Endothelial cell (in vitro differentiated cells): ENCODE measurements at places on chromosomes 5 and 9.

GRCh38 chr9:125929846-125930245 lies 182.7 kb downstream of the PBX3 start:
- H3K4me3 ChIP-seq: no peak overlapping the region
- no peaks in the 10 kb centered on the region for H3K27me3 ChIP-seq
- no peak overlapping the region for H3K27ac ChIP-seq
- no peaks in the 10 kb centered on the region for H3K36me3 ChIP-seq
- DNase-seq: no peak

DNA sequence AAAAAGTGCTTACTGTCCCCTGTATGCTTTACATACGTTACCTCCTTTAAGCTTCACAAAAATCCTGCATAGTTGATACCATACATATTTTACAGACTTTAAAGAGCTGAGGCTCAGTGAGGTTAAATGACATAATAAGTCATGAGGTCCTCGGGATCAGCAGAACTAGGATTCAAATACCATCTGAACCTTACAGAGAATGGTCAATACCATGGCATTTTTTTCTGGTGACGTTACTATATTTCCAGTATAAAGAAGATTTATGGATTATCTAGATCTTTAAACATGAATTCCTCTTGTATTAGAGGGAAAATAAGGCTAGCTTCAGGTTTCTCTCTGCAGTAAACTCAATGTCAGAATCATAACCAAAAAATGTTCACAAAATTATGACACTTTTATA lies 153.7 kb upstream of the GPR151 start:
- H3K27me3 ChIP-seq: no peaks in the 10 kb centered on the region
- no peak for DNase-seq
- H3K4me3 ChIP-seq: no peak overlapping the region

GRCh38 chr9:12740845-12741244 lies 34.0 kb upstream of the LURAP1L start:
- H3K4me3 ChIP-seq: no peak overlapping the region
- H3K36me3 ChIP-seq: no peaks in the 10 kb centered on the region
- H3K27me3 ChIP-seq: no peaks in the 10 kb centered on the region
- DNase-seq: no peak
- H3K4me1 ChIP-seq: no peaks in the 10 kb centered on the region

DNA sequence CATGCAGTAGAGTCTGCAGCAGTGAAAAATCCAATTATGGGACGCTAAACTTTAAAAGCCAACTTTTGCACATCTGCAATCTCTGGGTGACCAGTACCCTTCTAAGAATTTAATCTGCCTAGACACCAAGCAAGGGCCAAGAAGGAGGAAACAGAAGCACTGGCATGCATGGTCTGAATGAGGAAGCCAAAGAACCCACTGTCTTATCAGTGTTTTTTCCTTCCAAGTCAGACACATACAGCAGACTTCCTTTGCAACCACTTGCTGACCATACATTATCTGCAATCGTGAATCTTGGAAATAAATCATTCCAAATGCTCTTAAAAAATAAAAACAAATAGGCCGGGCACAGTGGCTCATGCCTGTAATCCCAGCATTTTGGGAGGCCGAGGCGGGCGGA lies 65.9 kb downstream of the DEPDC1B start:
- H3K4me3 ChIP-seq: no peak overlapping the region
- peaks cover 1% of the 10 kb centered on the region for H3K27me3 ChIP-seq
- peaks cover 10% of the 10 kb centered on the region for H3K4me1 ChIP-seq
- H3K36me3 ChIP-seq: no peaks in the 10 kb centered on the region
- DNase-seq: no peak

- no peaks in the 10 kb centered on the region for H3K36me3 ChIP-seq
- DNase-seq: no peak
- H3K4me1 ChIP-seq: no peaks in the 10 kb centered on the region
- H3K4me3 ChIP-seq: no peak overlapping the region
These were observed 57.1 kb downstream of the HCN1 start for GRCh38 chr5:45639040-45639439.

GRCh38 chr5:145938776-145939539 lies 2.6 kb downstream of the SH3RF2 start:
- H3K4me3 ChIP-seq: no peak overlapping the region
- no peak for DNase-seq
- no peak overlapping the region for H3K27ac ChIP-seq
- peaks cover 4% of the 10 kb centered on the region for H3K27me3 ChIP-seq
- peaks cover 3% of the 10 kb centered on the region for H3K4me1 ChIP-seq
- H3K36me3 ChIP-seq: no peaks in the 10 kb centered on the region

DNA sequence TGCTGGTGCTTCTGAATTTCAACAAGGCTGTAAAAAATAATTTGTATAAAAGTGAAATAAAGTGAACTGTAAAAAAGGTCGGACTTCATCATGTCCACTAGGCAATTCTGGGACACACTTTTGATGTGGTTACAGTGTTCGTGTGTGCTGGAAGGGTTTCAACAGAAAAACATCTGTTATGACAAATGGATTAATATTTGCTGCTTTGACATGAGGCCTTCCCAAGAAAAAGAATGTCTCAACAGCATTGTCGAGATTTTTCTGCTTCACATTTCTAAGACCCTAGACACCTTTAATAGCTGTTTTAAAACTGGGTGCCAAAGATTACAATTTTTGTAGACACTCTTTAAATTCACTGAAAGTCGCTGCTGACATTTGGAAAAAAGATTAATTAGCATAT lies 216.6 kb downstream of the SLC12A2 start:
- H3K27ac ChIP-seq: no peak overlapping the region
- no peak overlapping the region for H3K4me3 ChIP-seq
- H3K4me1 ChIP-seq: no peaks in the 10 kb centered on the region
- peaks cover 35% of the 10 kb centered on the region for H3K36me3 ChIP-seq
- H3K27me3 ChIP-seq: no peaks in the 10 kb centered on the region

DNA sequence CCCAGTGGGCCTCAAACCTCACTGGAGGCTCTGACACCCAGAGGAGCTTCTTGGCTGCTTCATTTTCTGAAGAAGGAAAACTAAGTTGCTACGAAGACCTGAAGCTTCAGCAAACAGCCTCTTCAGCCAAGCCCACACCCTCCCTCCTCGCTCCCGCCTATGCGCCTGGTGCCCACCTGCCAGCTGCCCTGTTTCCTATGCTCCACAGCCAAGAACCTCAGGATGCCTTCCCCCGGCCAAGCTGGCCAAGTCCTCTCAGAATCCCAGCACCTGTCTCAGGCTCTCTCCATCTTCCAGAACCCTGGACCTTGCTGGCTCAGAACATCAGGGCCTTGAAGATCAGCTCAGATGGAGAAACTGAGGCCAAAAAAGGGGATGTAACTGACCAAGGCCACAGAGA lies 60.4 kb downstream of the STK10 start:
- no peak overlapping the region for H3K4me3 ChIP-seq
- H3K27ac ChIP-seq: no peak overlapping the region
- H3K27me3 ChIP-seq: peaks cover 3% of the 10 kb centered on the region

DNA sequence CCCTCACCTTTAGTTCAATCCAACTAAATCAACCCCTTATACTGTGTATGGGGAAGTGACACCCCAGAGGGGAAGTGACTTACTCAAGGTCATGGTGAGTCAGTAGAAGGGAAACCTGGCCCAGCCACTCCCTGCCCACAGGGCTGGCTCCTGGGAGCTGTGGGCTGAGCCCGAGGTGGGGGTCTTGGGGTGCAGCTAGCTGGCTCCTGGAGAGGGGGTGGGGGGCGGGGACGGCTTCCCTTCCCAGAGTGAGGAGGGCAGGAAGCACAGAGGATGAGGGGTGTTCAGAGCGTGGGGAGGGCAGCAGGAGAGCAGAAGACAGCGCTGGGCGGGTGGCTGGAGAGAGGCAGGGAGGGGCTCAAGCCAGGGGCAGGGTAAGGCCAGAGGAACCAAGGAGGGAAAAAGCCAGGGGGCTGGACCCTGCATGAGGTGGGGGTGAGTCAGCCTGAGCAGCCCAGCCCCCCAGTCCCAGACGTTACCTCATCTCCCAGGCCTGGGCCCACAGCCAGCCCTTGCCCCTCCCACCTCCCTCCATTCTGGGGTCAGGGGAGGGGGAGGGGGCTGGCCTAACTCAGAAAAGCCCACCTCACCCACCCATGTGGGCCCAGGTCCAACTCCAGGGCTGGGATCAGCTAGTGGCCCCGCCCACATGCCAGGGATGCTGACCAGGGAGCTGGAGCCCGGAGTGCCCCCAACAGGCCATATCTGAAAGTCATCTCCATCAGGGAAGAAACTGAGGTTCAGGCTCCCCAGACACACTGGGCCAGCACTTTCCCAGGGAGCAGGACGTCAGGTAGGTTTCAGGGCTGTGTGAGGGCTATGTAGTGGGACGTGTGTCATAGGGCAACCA lies 2.8 kb downstream of the PDLIM7 start:
- no peak for DNase-seq
- no peak overlapping the region for H3K27ac ChIP-seq
- H3K4me3 ChIP-seq: no peak overlapping the region

DNA sequence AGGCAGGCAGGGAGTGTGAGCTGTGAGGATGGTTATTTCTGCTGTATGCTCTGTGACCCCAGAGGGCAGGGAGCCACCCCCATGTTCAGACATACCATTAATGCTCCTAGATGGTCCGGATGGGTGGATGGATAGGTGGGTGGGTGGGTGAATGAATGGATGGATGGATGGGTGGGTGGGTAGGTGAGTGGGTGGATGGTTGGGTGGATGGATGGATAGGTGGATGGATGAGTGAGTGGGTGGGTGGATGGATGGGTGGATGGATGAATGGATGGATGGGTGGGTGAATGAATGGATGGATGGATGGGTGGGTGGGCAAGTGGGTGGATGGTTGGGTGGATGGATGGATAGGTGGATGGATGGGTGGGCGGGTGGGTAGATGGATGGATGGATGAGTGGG lies 63.4 kb upstream of the BARHL1 start:
- no peaks in the 10 kb centered on the region for H3K36me3 ChIP-seq
- H3K27me3 ChIP-seq: peaks cover 3% of the 10 kb centered on the region
- H3K4me3 ChIP-seq: no peak overlapping the region
- H3K27ac ChIP-seq: no peak overlapping the region
